ENCODE measurements at places on chromosomes 1 and 21.

DNA sequence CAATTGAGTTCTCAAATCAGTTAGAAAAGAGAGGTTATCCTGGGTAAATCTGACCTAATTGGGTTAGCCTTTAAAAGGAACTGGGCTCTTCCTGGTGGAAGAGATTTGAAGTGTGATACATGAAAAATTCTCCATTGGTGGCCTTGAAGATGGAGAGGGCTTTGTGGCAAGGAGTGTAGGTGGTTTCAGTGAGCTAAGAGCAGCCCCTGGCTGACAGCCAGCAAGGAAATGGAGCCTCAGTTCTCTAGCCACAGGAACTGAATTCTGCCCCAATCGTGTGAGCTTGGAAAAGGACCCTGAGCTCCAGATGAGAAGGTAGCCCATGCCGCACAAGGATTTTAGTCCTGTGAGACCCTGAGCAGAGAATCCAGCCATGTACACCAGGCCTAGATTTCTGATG lies 12.7 kb upstream of the HYI start:
- DNase-seq = no peak

DNA sequence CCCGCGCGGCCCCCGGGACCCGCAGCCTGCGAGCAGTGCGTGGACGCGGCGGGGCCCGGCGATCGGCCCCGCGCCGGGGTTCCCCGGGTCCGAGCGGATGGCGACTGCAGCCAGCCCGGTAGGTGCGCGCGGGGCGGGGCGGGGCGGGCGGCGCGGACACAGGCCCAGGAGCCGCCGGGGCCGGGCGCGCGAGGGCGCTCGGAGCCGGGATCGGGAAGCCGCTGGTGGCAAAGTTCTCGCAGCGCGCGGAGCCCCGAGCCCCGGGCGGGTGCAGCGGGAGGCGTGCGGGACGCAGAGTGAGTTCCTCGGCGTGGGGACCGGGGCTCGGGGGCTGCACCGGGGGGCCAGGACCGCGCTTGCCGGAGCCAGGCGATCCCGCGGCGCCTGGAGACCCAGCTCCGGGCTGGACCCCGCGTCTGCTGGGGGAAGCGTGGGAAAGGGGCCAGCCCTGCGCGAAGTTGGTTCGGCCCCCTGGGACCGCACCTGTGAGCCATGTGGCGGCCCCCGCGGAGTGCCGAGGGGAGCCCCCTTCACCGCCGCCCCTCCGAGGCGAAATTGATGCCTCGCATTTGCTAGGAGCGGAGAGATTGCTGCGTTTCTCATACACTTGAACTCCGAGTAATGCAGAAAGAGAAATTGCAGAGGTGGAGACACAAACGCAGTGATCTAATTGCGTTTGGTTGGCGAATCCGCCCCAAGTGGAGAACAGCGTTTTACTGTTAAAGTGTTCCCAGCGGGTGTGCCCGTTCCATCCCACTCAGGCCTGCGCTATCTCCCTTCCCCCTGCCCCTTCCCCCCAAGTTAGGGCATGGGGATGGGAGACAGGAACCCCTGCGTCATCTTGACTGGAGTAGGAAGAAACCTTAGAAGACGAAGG lies 228.9 kb upstream of the TMEM51 start:
- DNase-seq = no peak

- DNase-seq = no peak
Observed at GRCh38 chr21:42781971-42782722, 97.2 kb downstream of the WDR4 start.

GRCh38 chr1:94125551-94126514 lies 4.9 kb upstream of the ABCA4 start:
- no peak for DNase-seq

DNA sequence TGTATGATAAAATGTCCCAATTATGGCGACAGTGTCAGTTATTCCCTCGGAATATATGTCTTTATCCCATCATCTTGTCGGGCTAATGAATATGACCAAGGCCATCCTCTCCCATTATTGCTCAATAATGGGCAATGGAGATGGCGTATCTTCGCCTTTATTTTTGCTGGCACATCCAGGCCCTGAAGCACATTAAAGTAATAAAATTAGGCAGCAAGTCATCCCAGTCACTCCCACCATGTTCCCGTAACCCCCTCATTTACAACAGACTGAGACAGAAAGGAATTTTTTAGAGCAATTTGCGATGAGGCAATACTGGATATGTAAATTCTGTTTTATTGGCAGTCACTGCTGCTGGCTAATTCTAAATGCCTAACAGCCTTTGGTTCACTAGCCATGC lies 35.3 kb downstream of the CLIC6 start:
- peak; percentile 67 for DNase-seq

DNA sequence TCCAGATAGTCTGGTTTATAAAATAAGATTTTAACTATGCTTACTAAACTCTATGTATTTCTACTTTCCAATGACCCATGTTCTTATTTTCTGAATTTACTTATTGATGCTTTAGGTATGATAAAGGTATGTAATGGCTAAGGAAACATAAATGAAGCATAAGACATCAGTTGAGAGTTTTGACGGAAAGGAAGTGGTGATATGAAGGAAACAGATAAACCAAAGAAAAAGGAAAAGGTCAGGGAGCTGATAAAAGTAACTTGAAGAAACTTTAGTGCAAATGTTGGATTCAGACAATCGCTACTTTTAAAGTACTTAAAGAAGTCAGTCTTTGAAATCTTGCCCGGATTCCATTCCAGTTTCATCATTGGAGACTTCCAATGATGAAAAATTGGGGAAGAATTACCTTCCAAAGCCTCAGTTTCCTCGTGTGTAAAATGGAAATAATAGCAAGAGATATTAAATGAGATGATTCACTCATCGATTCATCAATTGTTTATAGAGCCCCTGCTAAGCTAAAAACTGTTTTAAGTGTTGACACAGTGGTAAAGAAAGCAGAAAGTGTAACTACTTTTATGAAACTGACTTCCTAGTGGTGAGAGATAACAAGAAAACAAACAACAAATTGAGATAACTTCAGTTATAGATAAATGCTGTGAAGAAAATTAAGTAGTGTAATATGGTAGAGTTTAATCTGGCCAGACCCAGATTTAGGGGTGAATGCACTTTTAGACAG lies 10.6 kb downstream of the PTPRC start:
- no peak for DNase-seq

DNA sequence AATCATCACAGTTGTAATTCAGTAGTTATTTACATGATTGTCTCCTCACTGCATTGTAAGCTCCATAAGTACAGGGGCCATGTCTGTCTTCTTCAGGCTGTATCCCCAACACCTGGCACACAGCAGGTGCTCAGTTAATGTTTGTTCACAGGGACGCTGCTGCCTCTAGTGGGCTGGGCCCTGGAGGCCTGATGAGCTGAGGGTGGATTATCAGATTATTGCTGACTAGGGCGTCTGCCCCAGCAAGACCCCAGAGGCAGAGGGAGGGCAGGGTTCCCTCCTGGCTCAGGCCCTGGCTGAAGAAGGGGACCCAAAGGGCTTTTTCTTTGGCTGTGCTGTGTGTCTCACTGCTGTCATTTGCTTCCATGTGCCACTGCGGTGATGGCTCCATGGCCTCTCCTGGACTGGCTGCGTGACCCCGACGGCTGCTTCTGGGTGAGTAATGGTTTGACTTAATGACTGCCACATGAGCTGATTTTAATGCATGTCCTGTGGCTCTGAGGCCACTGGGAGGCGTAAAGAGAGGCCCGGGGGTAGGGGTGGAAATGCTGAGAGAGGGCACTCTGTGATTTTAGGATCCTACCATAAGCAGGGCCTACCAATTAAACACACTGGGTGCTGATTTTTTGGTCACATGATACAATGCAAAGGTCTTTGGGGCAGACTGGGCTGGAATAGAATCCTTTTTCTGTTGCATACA lies 20.8 kb upstream of the EPB41 start:
- peak; percentile 19 for DNase-seq

DNA sequence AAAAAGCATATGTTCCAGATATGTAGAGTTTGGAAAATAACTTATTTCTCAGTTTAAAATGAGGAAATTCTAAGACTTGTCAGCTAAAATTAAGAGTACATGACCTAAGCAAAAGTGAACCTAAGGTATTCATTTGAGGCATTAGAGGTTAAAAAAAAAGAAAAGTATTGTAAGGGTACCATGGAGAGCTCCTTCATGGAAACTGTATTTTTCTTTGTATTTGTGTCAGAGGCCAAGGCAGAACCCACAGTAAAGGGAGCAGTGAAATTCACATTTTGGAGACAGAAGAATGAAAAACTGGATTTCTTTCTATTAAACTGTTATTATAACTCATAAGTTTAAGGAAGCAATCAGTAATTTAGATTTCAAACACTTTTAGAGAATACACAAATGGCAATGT lies 1494.8 kb downstream of the KCNT2 start:
- no peak for DNase-seq

GRCh38 chr1:173507205-173507846 lies 30.2 kb downstream of the PRDX6 start:
- peak; percentile 61 for DNase-seq

DNA sequence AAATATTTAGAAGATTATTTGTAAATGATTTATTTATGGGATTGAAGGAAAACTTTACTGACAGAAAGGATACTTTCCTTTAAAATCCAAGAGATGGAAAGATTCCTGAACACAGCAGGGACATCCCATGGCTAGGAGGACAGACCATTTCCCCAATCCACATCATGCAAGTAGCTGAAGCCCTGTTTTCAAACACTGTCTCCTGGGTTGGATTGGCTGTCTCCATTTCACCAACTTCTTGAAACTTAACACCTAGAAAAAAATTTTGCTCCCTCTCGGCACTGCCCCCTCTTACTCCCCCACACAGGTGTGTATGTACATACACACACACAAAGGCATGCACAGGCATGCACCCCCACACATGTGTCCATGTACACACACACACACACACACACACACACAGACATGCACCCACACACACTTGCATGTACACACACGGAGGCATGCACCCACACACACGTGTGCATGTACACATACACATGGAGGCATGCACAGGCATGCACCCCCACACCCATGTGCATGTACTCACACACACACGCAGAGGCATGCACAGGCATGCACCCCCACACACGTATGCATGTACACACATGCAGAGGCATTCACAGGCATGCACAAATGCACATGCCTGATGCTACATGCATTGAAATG lies 320.0 kb downstream of the CHRM3 start:
- DNase-seq = no peak

DNA sequence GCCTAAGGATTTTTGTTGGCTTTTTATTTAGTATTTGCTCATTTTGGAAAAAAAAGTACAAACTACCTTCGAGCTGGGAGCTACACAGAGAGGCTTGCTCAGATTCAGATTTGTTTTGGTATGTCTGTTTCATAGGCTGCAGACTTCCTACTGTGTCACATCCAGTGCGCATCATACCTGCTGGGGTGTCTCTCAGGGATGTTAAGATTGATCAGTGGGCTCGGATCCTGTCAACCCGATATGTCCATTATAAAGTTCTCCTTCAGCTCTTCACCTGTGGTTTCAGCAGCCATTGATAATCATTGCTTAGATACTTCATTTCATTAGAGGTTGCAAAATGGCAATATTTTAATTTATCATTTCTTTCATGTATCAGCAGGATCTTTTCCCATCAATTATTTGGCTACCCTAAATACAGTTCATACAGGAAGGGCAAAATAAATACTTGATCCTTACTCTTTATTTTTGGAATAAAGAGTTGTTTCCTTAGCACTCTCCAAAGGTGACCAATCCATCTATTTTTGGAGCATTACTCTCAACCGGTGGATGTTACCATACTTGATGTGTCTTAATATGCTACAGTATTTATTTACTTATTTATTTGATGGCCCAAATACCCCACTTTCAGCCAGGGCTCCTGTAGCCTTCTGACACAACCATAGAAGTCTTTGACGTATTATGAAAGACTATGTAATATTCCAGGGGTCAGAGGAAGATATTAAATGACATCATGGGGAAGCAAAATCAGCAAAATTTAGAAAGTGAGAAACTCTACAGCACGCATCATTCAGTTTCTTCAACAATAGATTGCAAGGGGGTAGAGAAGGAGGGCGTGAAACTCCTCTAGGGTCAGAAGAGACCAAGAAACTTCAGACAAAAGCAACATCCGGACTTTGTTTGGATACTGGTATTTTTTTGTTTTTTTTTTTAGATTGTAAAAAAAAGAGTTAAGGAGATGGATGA lies 55.3 kb upstream of the HNRNPU start:
- DNase-seq = no peak

- DNase-seq = no peak
Observed at GRCh38 chr1:71267220-71267619, 186.4 kb upstream of the ZRANB2 start.

DNA sequence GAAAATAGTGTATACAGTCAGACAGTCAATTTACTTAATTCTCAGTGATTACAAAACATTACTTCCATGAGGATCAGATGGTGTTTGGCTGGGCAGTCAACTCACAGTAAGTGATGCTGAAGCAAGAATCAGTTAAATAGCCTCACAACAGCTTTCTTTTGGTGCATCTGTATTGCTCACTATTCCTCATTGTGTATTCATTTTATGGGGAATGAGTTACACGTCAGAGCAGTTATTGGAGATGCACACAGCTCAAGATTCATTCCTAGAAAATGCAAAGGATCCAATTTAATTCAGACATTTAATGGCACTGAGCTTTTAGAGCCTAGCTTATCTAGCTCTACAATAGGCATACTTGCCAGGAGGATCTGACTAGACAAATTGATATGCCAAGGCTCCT lies 150.6 kb downstream of the HS2ST1 start:
- no peak for DNase-seq

DNA sequence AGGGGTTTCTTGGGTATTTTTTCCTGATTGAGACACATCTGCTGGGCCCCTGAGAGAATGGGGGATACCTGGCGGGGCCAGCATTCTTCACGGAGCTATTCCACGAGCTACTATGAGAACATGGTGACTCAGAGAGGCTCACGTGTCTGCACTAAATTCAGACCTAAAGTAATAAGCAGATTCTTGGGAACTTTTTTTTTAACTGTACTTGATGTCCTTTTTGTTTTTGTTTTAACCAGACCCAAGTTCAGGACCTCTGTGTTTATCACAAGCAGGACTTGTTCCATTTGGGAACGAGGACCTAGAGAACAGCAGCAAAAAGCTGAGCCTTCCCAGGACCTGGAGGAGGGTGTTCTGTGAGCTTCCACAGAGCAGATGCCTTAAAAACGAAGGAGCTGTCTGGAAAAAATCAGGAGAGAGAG lies 44.0 kb downstream of the EVA1C start:
- no peak for DNase-seq

GRCh38 chr1:177170756-177171535 lies at the start of gene BRINP2:
Gene BRINP2 (plus strand): TSS chr1:177170958. CDS start chr1:177229877, 58,919 bp downstream.
- DNase-seq = no peak

- DNase-seq = no peak
Observed at GRCh38 chr1:201358596-201358995, 18.9 kb downstream of the TNNT2 start.

All from stromal cell of bone marrow (primary cell).